ENCODE measurements at places on chromosomes 4 and X.
A peak's percentile ranks its signal among the peaks of the same experiment; 100 is the strongest.

- no peak for DNase-seq
Observed at GRCh38 chr4:131613824-131614216, 1535.3 kb upstream of the PCDH10 start.

- DNase-seq: peak; percentile 8
Observed at GRCh38 chrX:31268359-31268758, 196.5 kb upstream of the FTHL17 start.

- no peak for DNase-seq
Observed at GRCh38 chr4:128521156-128521555, 233.5 kb upstream of the PGRMC2 start.

DNA sequence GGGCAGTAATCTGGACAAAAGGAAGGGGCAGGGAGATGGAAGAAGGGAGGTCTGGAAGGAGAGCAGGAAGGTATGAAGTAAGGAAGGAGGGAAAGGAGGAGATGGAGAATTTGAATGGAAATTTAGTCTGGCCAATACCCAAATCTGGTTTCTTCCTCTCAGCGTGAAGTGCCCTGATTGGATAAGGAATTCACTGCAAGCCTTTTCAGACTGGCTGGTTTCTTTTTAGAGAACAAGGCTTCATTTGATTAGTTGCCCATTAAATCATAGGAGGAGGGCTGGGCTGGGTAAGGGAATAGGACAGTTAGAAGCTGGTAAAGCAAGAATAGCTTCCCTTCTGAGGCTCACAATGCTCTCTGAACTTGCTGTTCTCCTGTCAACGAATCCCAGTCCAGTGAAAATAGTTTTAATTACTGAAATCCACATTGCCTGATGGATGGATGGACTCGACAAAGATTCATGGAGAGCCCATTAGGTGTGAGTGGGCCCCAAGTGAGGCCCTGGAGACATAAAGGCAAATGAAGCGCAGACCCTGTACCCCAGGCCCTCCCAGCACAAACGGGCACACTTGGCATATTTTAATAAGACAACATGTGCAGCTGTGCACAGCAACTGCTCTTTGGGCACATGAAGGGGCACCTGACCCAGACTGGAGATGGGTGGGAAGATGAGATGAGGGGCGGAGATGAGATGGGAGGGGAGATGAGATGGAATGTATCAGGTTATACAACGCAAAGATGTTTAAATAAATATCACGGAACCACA lies 347.1 kb upstream of the GATB start:
- no peak for DNase-seq

DNA sequence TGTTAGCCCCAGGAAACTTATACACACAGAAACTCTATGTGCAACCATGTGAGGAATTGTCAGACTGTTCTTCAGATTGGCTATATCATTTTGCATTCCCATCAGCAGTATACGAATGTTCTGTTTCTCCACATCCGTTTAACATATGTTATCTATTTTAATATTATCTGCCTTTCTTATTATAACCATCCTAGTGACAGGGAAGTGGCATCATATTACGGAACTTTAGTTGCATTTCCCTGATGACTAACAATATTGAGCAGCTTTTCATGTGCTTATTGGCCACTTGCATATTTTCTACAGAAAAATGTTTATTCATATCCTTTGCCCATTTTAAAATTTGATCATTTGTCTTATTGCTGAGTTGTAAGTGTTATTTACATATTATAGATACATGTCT lies 36.5 kb upstream of the IL15 start:
- no peak for DNase-seq

- peak; percentile 54 for DNase-seq
Observed at GRCh38 chr4:165684177-165684805, 188.7 kb upstream of the TLL1 start.

GRCh38 chr4:34939073-34939472 lies 1305.2 kb downstream of the ARAP2 start:
- no peak for DNase-seq

DNA sequence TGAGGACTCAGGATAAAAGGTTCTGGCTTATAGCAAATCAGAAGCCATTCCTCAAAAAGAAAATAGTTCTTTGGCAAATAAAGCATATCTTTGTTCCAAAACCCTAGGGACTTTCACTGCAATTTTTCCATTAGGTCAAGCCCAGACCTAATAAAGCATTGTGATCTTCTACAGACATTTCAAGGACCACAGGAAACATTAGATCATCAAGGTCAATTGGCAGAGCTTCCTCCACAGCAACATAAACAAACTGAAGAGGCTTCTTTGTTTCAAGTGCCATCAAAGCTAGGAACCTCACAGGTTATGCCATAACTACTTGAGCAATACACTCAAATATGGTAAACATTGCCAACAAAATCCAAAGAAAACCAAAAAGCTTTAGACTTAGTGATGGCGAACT lies 144.9 kb downstream of the ANXA5 start:
- DNase-seq: no peak

- DNase-seq: no peak
Observed at GRCh38 chr4:73702796-73703287, 37.5 kb upstream of the CXCL8 start.

DNA sequence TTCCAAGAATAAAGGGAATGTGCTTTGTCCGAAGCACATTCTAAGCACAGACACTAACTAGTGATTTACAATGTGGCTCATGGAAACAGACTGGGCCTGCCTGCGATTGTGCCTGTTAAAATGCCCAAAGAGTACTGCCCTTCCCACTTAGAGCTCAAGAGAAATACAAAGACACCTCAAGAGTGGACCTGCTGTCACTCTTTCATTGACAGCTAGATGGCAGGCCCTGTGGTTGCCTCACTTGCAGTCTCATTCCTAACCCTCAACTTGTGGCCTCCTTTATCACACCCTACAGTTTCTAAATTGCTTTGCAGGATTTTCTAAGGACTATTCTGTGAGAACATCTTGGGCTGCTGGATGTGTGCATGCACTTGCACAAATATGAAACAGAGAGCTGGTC lies 331.0 kb upstream of the EMCN start:
- DNase-seq: peak; percentile 8

DNA sequence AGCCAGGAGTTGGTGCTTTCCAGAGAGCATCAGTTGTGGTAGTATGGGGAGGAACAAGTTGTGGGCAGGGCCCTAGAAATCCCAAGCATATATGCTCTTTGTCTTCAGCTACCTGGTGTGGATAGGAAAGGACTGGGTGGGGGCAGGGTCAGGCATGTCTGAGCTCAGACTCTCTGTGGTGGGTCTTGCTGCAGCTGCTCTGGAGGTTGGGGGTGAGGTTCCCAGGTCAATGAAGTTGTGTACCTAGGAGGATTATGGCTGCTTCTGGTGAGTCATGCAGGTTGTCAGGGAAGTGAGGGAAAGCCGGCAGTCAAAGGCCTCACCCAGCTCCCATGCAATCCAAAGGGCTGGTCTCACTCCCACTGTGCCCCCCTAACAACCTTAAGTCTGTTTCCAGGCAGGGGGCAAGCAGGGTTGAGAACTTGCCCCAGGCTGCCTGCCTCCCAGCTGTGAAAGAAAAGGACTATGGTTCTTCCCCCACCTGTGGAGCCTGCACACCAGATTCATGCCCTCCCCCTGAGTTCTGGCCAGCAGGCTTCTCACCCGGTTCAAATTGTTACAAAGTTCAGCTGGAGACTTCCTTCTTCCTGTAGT lies 30.4 kb upstream of the QRFPR start:
- no peak for DNase-seq

- DNase-seq: no peak
Observed at GRCh38 chrX:63658920-63659319, 126.1 kb downstream of the ARHGEF9 start.

GRCh38 chr4:77347351-77347966 lies 190.5 kb downstream of the CCNG2 start:
- no peak for DNase-seq

- no peak for DNase-seq
Observed at GRCh38 chr4:17218786-17219185, 293.1 kb downstream of the QDPR start.

DNA sequence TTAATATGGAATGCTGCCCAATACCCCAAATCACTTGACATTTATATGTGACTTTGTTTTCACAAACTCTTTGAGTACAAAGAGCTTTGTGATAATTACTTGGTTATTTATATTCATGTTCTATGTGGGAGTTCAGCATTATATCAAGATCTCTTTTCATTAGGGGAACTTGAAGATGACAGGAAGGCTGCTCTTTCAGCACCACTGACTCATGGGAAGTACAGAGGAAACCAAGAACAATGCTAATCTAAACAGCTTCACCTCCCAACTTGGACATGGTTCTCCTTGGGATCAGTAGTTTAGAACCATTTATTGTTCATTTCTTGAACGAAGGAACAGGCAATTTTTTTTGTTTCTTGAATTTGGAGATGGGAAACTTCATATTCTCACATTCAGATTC lies 184.0 kb upstream of the AFF2 start:
- DNase-seq: no peak

GRCh38 chr4:25129917-25130316 lies 30.3 kb downstream of the SEPSECS start:
- DNase-seq: no peak

DNA sequence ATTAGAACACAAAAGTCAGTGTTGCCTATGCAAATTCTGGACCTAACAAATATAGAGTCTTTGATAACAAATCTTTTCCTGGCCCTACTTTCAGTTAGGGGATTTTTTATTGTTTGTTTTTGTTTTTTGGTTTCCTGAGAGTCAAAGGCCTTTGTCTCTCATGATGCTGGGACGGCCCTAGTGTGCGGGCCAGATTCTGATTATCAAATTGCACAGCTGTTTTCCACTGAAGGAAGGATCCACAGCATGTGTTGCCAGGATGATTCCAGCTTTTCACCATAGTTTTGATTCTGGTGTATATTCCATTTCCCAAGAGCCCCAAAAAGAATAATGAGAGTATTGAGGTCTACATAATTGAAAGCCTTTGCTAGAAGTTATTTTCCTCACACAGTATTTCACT lies 248.2 kb downstream of the CAMK2D start:
- DNase-seq: no peak

DNA sequence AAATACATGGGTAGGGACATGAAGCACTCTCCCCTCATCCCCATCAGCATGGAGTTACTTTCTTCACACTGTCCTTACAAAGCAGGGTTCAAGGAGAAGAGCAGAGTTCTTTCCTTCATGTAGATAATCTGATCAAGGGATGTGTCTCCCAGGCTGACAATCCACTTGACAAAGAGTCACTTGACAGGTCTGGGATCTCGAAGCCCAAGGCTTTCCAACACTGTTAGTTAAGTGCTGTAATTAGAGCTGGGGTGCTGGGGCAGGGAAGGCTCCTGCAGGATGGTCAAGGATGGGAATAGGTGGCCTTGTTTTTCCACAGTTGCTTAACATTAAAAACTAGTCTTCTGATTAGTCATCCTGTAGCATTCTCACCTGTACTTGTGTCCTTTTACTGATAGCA lies 38.0 kb downstream of the CCNG2 start:
- no peak for DNase-seq

GRCh38 chrX:63657821-63658220 lies 127.2 kb downstream of the ARHGEF9 start:
- no peak for DNase-seq

DNA sequence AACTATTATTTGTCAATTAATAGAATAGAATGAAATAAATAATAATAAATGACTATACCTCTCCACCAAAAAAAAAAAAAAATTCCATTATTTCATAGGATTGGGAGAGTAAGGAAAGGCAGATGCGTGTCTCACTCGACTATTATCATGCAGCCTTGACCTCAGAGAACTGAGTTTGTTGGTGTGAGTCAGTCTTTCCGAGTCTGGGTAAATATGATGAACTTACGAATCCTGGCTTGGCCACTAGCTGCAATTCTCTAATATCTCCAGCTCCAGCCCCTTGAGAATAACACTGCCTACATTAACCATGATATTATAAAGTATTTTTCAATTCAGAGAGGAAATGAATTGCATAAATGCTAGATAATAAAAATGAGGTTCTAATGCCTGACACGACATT lies 46.6 kb upstream of the DHX15 start:
- DNase-seq: no peak

- DNase-seq: peak; percentile 96
Observed at GRCh38 chr4:120517966-120518365, 404.6 kb downstream of the PRDM5 start.

- DNase-seq: peak; percentile 9
Observed at GRCh38 chr4:164807611-164808010, 53.7 kb downstream of the SMIM31 start.

DNA sequence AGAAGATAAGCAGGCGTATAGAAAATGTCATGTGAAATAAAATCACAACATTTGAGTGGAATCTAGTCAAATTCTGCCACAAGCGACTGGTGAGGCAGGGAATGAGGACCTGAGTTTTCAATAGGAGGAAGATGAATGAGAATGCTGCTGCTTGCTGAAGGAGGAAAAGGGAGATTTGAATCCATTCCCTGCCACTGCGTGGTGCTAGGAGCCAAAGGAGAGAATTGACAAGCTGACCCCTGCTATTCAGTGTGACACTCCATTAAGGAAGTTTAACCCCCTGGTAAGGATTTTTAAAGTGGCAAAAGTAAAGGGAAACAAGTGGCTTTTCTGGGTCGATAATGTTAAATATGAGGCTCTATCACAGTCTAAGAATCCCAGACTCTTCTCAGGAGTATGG lies 314.0 kb downstream of the NAF1 start:
- no peak for DNase-seq
